ENCODE measurements at places on chromosomes 1 and 21.
A peak's percentile ranks its signal among the peaks of the same experiment; 100 is the strongest.

DNA sequence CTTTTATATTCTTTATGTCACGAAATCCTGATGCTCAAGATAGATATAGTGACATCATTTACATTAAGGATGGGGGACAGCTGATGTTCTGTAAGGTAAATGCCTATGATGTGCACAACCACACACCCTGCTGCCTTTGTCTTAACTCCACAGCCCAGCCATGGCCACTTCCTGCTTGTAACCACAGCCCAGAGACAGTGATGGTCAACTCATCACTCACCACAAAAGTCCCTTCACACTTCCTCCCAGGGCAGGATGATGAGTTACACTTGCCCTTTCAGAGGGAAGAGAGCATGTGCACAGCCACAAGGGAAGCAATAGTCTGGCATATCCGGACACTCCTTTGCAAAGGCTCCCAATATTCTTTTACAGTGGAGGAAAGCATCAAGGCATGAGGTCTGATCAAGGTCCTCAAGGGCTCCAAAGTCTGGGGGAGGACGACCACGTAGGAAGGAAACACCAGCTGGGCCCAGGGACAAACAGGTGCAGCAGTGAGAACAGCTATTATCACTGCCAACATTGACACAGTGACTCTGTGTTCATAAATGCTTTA is 53.8 kb downstream of the PLPP3 start:
- DNase-seq: peak; percentile 22

DNA sequence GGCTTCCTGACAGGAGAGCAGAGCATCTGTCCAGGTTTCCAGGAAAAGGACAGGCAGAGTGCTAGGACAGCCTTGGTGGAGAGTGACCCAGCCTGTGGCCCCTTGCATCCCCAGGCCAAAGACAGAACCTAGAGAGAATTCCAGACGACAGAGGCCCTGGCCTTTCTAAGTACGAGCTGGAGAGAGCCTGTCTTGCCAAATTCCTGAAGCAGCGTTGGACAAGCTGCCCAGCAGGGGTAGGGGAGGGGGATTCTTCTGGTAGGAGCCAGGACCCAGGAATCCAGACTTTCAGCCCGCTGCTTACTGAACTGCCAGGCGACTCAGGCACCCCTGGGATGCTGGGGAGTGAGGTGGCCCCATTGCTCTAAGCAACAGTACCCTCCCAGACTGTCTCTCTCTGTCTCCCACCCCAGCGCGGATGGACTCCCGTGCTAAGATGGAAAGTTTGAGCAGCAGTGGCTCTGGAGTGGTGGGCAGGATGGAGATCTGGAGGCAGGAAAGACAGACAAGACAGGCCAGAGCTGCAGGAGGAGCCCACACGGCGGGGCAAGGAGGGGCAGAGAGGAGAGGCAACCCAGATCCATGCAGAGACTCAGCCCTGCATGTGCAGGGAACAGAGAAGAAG is 8.8 kb upstream of the PEAR1 start:
- DNase-seq: no peak

- no peak for DNase-seq
These were observed 145.3 kb downstream of the PLPP3 start for GRCh38 chr1:56434025-56434424.

GRCh38 chr1:241848686-241849344 is 811 bp downstream of the EXO1 start:
- no peak for DNase-seq

DNA sequence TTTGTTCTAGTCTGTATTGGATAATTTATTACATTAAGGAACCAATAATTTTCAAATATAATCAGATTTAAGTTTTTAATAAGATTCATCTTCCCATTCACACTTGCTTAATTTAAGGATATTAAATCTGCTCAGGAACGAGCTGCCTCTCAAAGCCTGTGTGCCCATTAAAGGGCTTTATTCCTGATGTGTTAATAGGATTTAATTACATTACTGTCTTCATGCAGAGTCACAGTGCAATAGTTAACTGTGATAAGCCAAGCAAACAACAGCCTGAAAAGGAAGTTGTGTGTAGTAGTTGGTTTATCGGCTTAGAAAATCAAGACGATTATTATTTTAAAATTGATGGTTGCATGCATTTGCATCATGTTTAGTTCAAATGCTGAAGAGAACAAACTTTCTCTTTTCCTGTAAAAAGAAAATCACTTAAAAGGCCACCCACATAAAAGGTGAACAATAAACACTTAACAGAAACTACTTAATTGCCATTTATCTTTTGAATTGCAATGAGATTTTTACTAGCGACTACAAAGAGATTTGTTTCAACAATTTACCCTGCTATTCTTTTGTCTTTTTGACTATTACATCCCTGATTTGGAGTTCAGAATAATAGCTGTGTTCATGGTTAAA is 174.6 kb downstream of the RWDD3 start:
- no peak for DNase-seq

DNA sequence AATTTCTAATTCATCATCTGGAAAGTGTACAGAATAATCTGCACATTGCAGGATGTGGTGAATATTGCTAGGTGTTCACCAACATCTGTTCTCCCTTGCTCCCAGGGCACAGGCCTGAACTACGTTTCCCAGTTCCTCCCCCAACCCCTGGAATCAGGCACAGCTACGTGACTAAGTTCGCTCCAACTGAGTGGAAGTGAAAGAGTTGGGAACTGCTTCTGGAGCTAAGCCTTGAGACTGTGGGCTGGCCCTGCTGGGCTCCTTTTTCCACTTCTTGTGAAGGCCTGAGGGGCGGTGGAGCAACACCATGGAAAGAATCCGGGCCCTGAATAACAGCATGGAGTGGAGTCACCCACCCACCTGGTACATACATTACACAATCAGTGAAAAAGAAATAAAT is 534.6 kb downstream of the SMYD3 start:
- no peak for DNase-seq

DNA sequence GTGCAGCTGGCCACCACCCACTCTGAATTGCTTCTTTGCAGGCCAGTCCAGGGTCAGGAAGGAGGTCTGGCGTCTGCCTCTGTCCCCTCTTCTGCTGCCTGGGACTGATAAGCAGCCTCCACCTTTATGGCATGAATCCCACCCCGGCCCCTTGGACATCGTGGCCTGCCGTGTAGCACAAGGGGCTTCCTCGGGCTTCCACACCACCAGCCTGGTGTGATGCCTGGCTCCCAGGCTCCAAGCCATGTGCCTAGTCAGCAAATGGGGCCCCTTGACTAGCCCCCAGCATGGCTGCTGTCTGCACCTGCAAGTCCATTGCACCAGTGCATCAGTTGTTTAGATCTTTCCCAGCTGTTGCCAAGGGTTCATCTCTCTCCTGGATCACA is 9.9 kb upstream of the ARF1 start:
- no peak for DNase-seq

- no peak for DNase-seq
These were observed 995 bp downstream of the VASH2 start for GRCh38 chr1:212951126-212951946.

GRCh38 chr1:2786329-2787162 is 14.9 kb downstream of the TTC34 start:
- no peak for DNase-seq

GRCh38 chr21:32554832-32555638 is 30.3 kb downstream of the TCP10L start:
- no peak for DNase-seq

GRCh38 chr1:72202761-72203160 is 79.6 kb downstream of the NEGR1 start:
- DNase-seq: no peak

DNA sequence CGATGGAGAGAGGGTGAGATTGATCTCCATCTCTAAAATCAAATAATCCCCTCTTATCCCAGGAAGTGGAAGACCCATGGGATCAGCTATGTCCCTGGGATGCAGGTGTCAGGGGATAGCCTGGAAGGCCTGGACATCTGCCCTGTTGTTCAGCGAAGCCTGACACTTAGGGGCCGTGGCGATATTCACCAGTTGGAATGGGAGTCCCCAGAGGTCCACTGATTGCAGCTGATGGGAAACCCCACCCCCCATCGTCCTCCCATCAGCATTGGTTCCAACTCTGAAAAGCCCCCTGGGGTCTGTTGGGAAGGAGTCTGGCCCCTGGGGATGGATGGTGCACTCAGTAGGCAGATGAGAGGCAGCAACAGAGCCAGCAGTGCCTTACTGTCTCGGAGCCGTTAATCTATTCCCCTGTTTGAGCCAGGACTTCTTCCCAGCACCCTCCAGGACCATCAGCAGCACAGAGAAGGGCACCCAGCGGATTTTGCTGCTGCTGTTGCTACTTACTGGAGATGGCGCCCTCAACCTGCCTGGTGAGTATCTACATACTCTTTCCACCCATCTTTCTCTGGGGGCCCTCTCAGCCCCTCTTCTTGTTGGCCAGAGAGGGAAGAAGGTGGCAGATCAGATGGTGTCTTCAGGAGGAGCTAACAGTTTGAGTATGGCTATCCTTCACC is 13.4 kb downstream of the CATSPER4 start:
- DNase-seq: no peak

- no peak for DNase-seq
These were observed 35.9 kb downstream of the BCL9 start for GRCh38 chr1:147577033-147577773.

DNA sequence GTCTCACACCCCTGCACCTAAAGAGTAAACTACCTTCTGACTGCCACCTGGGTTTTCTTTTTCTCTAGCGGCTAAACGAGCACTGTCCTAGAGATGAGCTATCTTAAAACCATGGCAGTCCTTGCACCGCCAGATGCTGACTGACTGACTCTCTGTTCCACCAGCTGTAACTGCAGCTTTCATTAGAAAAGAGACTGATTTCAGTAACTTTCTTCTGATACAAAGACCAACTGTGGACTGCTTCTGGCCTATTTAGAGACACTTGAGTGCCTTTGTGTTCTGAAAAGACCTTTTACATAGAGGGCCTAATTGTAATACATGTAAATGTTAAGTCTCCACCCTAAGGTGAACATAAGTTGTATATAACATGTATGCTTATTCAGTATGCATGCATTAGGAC is 152.5 kb downstream of the DISC1 start:
- no peak for DNase-seq

DNA sequence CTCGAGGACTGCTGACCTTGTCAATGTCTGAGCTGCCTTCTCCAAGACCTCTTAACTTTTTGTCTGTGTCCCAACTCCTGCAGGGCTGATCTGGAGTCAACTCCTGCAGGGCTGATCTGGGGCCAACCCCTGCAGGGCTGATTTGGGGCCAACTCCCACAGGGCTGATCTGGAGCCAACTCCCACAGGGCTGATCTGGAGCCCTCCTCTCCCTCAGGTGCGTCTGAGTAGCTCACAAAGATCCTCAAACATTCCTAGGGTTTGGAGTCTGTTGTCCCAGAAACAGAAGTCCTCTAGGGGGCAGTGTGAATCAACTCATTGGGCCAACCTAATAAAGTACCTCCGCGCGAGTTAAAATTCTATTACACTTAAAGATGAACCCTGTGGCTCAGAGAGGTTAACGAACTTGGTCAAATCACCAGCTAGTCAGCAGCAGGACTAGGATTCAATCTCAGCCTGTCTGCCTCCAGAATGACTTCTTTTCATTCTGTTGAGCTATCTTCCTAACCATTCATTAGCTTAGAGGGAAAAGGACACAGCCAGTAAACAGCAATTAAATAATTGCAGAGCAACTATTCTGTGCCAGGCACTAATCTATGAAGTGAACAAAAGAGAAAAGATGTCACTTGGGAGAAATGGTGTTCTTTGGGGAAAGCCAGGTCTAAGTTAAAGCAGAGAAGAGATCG is 17.2 kb upstream of the RLF start:
- DNase-seq: peak; percentile 24

DNA sequence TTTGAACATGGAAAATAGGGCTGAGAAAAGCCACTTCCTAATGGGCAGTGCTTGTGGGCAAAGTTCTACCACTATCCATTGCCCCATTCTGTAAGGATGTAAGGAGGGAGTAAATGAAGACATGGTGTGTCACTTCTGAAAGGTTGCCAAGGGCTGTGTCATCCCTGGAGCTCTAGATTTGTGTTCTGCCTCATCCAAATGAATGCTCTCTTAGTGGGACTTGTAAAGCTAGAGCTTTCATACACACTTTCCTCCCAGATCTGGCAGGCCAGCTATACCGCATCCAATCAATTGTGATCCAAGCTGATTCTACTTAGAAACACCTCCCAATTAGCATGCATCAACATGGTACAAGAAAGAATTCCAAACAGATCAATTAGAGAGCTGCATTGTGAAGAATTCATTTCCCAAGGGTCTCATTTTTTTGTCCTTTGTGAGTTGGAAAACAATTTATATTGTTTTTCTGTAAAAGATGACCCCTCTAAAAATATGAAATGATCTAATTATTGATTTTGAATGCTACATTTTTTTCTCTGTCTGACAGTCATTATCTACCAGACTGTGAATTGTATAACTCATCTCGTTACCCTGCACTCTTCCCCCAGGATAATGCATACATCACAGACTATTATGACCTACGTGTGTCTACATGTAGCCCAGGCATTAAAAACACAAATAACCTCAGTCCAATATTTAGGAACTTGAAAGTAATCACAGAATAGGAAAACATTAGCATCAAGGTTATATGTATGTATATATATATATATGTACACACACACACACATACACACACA is 117.1 kb upstream of the DUSP10 start:
- no peak for DNase-seq

- DNase-seq: no peak
These were observed 42.9 kb downstream of the SEC22B start for GRCh38 chr1:120133228-120133927.
